ENCODE measurements at places on chromosomes 6 and 20. TPM values are rescaled to one million over a fixed set of nuclear protein-coding genes. Genes with fewer than 3 reads are reported as not detected.

VAPB gene
- 51.0 TPM for total RNA-seq

GRCh38 chr20:37770908-37771307, 77.1 kb downstream of the CTNNBL1 start:
- DNase-seq: no peak
- no peak overlapping the region for H3K4me3 ChIP-seq
- no peaks in the 10 kb centered on the region for H3K4me1 ChIP-seq
- H3K27ac ChIP-seq: no peak overlapping the region

GRCh38 chr6:158389193-158389919, 77.1 kb downstream of the TULP4 start:
- H3K27me3 ChIP-seq: no peaks in the 10 kb centered on the region
- H3K36me3 ChIP-seq: peaks cover 19% of the 10 kb centered on the region
- no peaks in the 10 kb centered on the region for H3K4me1 ChIP-seq
- no peak for DNase-seq
- no peak overlapping the region for H3K27ac ChIP-seq

- no peaks in the 10 kb centered on the region for H3K36me3 ChIP-seq
- H3K4me1 ChIP-seq: peaks cover 12% of the 10 kb centered on the region
- H3K27me3 ChIP-seq: no peaks in the 10 kb centered on the region
- no peak overlapping the region for H3K4me3 ChIP-seq
- DNase-seq: no peak
- H3K27ac ChIP-seq: no peak overlapping the region
Measured at GRCh38 chr6:15950962-15951569, 177.8 kb upstream of the MYLIP start.

DNA sequence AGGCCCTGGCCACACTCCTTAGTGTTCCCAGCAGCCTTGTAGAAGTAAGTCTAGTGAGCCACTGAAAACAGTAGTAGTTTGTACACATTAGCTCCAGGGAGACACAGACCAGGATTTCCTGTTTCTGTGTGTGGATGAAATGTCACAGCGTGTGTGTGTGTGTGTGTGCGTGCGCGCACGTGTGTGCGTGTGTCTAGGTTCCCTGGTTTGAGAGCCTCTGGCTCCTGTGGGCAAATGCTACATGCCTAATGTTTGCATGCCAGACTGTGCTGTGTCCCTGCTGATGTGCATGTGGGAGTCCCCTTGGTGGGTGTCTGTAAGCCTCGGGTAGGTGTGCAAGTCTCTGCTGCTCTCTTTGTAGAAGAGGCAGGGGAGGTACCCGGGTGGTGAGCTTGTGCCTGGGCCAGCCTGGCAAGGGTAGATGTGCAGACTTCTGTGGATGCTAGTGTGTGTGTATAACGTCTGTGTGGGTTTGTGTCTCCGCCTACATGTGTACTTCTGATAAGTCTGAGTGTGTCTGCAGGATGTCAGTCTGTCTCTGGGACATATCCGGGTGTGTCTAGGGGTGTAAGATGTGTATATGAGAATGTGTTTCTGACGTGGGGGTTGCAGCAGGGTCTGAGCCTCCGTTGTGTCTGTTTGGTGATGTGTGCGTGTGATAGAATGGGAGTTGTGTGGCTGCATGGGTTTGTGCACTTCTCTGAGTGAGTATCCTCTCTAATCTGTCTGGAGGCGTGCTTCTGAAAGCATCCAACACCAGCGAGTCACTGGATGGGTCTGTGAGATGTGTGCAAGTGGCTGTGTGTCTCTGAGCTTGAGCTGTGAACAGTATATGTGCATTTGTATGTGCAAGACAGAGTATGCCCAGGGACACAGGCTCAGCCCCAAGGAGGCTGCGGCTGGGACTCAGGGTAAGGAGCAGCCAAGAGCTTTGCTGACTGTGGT, 19.0 kb upstream of the TLDC2 start:
- peaks cover 19% of the 10 kb centered on the region for H3K4me1 ChIP-seq
- peaks cover 27% of the 10 kb centered on the region for H3K36me3 ChIP-seq
- peak; percentile 33 for DNase-seq
- no peaks in the 10 kb centered on the region for H3K27me3 ChIP-seq

- DNase-seq: no peak
- H3K27ac ChIP-seq: no peak overlapping the region
- H3K4me1 ChIP-seq: no peaks in the 10 kb centered on the region
- H3K27me3 ChIP-seq: no peaks in the 10 kb centered on the region
Measured at GRCh38 chr6:147906361-147906760, 397.9 kb downstream of the SAMD5 start.

CRYBG1 gene
- total RNA-seq: 2.7 TPM

TRIM40 gene
- not detected for total RNA-seq

LTB gene
- total RNA-seq: not detected

- no peak overlapping the region for H3K27ac ChIP-seq
- H3K36me3 ChIP-seq: no peaks in the 10 kb centered on the region
- no peaks in the 10 kb centered on the region for H3K4me1 ChIP-seq
- H3K27me3 ChIP-seq: no peaks in the 10 kb centered on the region
- no peak overlapping the region for H3K4me3 ChIP-seq
Measured at GRCh38 chr6:157813750-157814455, 9.1 kb upstream of the SNX9 start.

DNA sequence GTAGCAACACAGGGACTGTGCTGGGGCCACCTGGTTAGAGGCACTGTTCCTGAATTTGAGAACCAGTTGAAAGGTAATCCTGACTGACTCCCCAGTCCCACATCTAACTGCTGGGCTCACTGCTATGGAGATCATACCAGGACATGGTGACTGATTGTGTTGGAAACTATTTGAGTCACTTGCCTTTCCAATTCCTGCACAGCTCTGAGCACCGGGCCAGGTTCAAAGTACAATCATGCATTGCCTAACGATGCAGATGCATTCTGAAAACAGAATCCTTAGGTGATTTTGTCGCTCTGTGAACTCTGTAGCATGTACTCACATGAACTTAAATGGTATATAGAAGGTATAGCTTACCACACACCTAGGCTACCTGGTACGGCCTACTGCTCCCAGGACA, 215.3 kb downstream of the BMP7 start:
- no peaks in the 10 kb centered on the region for H3K4me1 ChIP-seq
- no peak overlapping the region for H3K4me3 ChIP-seq
- no peak overlapping the region for H3K27ac ChIP-seq
- DNase-seq: no peak
- no peaks in the 10 kb centered on the region for H3K36me3 ChIP-seq

DNA sequence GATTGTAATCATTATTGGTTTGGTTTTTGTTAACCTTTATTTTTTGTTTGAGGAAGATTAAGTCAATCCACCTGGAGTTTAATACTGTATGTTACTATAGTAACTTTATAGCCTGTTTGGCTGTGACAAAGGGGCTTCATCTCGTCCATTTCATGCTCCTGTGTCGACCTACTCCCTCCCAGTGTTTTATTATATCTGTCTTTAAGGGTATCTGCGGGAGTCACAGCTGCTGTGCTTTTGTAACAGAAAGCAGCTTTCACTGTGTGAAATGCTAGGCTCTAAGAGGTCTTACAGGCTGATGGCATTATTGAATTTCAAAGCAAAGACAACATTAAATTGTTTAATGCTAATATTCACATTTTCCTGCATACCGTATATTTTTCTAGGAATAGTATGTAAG, 698.0 kb upstream of the POU3F2 start:
- H3K4me1 ChIP-seq: peaks cover 3% of the 10 kb centered on the region
- peak; percentile 43 for DNase-seq
- H3K36me3 ChIP-seq: no peaks in the 10 kb centered on the region
- no peak overlapping the region for H3K4me3 ChIP-seq

DNA sequence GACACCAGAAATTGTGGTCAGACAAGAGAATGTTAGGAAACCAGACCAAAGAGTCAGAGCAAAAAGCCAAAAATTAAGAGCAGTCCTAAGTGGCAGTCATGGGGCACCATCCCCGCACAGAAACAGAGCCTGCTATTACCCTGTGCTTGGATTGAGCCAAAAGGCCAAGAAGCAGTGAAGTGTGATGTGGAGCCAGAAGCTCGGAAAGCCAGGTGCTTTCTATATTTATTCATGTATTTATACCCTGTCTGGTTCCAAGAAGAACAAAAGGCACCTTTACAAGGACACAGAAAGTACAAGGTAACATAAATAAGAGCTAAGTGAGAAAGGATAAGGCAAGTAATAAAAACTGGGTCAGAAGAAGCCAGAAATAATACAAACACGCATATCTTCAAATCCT, 336.2 kb upstream of the CNR1 start:
- H3K27me3 ChIP-seq: no peaks in the 10 kb centered on the region
- H3K27ac ChIP-seq: no peak overlapping the region
- H3K36me3 ChIP-seq: no peaks in the 10 kb centered on the region
- DNase-seq: no peak
- H3K4me1 ChIP-seq: no peaks in the 10 kb centered on the region

DNA sequence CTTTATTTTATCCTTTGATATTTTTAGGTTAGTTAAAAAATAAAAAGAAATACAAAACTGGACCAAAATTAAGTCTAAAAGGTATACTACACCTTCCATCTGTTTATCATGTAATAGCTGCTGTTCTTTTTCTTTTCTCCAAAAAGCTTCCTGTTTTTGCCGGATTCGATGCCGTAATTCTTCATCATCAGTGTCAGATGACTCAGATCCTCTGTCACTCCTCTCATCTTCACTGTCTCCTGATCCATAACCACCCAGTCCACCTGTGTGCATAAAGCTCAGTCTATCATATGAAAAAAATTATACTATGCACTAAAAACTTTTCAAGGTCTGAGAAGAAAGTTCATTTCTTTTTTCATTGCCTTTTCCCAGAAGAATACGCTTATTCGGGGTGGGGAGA, 8.5 kb upstream of the COQ3 start:
- H3K27ac ChIP-seq: no peak overlapping the region
- DNase-seq: no peak
- H3K27me3 ChIP-seq: no peaks in the 10 kb centered on the region
- H3K36me3 ChIP-seq: peaks cover 93% of the 10 kb centered on the region
- H3K4me1 ChIP-seq: no peaks in the 10 kb centered on the region
- H3K4me3 ChIP-seq: no peak overlapping the region

- no peak overlapping the region for H3K27ac ChIP-seq
- no peak overlapping the region for H3K4me3 ChIP-seq
- no peaks in the 10 kb centered on the region for H3K27me3 ChIP-seq
- DNase-seq: peak; percentile 66
- peaks cover 5% of the 10 kb centered on the region for H3K4me1 ChIP-seq
- no peaks in the 10 kb centered on the region for H3K36me3 ChIP-seq
Measured at GRCh38 chr6:9515633-9516606, 899.0 kb downstream of the TFAP2A start.

OR12D3 gene
- total RNA-seq: not detected

POM121L2 gene
- total RNA-seq: 0.27 TPM

SYCP2 gene
- total RNA-seq: 1.2 TPM

DNA sequence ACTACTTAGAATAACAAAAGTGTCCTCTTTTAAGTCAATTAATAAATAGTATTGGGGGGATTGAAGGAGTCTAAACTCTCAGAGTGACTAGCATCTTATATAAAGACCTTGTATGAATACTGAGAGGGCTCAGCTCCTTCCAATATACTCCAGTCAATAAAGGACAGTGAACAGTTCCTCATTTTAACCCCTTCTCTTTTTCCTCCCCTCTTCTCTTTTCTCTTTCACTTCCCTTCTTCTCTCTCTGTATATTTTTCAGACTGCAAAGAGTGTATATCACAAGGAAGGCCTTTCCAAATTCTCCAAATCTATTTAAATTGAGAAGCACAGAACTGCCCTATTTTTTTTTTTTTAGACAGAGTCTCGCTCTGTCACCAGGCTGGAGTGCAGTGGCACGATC, 99.5 kb downstream of the CD164 start:
- H3K4me1 ChIP-seq: peaks cover 7% of the 10 kb centered on the region
- H3K4me3 ChIP-seq: no peak overlapping the region
- DNase-seq: no peak
- H3K27ac ChIP-seq: no peak overlapping the region
- no peaks in the 10 kb centered on the region for H3K27me3 ChIP-seq
- H3K36me3 ChIP-seq: no peaks in the 10 kb centered on the region

DNA sequence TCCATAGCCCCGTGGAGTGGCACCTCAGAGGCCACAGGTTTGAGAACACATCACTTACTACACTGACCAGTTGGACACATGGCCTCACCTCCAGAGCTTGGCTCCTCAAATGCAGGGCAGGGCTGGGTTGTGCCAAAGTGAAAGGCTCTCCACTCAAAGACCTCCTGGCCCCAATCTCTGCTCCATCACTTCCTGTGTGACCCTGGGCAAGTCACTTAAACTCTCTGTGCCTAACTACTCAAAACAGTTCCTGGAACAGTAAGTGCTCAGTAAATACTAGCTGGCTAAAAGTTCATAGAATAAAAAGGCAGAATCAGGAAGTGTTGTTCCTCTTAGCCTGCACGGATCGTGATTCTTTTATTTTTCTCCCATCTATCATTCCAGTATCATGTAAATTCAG, 50.2 kb downstream of the AGPAT4 start:
- H3K27ac ChIP-seq: no peak overlapping the region
- H3K36me3 ChIP-seq: peaks cover 79% of the 10 kb centered on the region
- no peak for DNase-seq
- H3K4me1 ChIP-seq: peaks cover under 1% of the 10 kb centered on the region
- no peaks in the 10 kb centered on the region for H3K27me3 ChIP-seq
- no peak overlapping the region for H3K4me3 ChIP-seq

MTFR2 gene
- total RNA-seq: 6.8 TPM

DNA sequence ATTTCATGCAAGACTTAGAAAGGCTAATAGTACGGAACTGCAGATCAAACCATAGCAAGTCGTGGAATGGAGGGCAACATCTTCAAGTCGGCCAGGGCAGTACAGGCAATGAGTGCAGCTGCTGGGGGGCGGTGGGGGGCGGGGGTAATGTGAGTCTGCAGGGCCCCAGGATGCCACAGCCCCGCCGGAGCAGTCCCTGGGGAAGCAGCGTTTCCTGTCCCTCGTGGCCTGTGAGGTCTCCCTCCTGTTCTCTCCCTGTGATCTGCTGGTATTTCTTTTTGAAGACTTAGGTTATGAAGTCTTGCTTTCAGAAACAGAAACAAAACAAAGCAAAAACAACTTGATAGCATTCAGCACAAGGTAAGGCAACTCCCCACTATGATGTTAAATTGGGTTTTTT, 351.9 kb downstream of the FOXA2 start:
- H3K27ac ChIP-seq: no peak overlapping the region
- H3K36me3 ChIP-seq: no peaks in the 10 kb centered on the region
- H3K4me1 ChIP-seq: no peaks in the 10 kb centered on the region

GRCh38 chr6:1395941-1396908, 6.8 kb downstream of the FOXF2 start:
- H3K27ac ChIP-seq: no peak overlapping the region
- H3K4me1 ChIP-seq: peaks cover 5% of the 10 kb centered on the region
- no peaks in the 10 kb centered on the region for H3K36me3 ChIP-seq
- no peak overlapping the region for H3K4me3 ChIP-seq
- peak; percentile 39 for DNase-seq
- peaks cover 85% of the 10 kb centered on the region for H3K27me3 ChIP-seq

GRCh38 chr6:84763886-84764331, 489 bp downstream of the TBX18 start:
- H3K27ac ChIP-seq: no peak overlapping the region
- H3K4me1 ChIP-seq: peaks cover 10% of the 10 kb centered on the region
- H3K4me3 ChIP-seq: peak overlapping the region; percentile 78
- peaks cover 93% of the 10 kb centered on the region for H3K27me3 ChIP-seq
- peak; percentile 77 for DNase-seq
- H3K36me3 ChIP-seq: no peaks in the 10 kb centered on the region

GRCh38 chr20:51331481-51331880, 211.0 kb downstream of the NFATC2 start:
- H3K4me3 ChIP-seq: no peak overlapping the region
- no peak overlapping the region for H3K27ac ChIP-seq
- DNase-seq: no peak
- no peaks in the 10 kb centered on the region for H3K27me3 ChIP-seq
- no peaks in the 10 kb centered on the region for H3K36me3 ChIP-seq
